ENCODE measurements at places on chromosomes 1 and 21.
A peak's percentile ranks its signal among the peaks of the same experiment; 100 is the strongest.

GRCh38 chr1:31614414-31615005 is 3.0 kb upstream of the HCRTR1 start:
- DNase-seq: no peak

GRCh38 chr1:184062640-184063286 is 11.2 kb downstream of the TSEN15 start:
- DNase-seq: no peak

- DNase-seq: no peak
These were observed 432.3 kb downstream of the DPYD start for GRCh38 chr1:97488530-97488929.

- no peak for DNase-seq
These were observed 16.8 kb downstream of the UCK2 start for GRCh38 chr1:165844114-165844798.

- no peak for DNase-seq
These were observed 243 bp downstream of the ADAM15 start for GRCh38 chr1:155051342-155051776.

GRCh38 chr1:223248770-223249140 is 105.7 kb upstream of the TLR5 start:
- no peak for DNase-seq

DNA sequence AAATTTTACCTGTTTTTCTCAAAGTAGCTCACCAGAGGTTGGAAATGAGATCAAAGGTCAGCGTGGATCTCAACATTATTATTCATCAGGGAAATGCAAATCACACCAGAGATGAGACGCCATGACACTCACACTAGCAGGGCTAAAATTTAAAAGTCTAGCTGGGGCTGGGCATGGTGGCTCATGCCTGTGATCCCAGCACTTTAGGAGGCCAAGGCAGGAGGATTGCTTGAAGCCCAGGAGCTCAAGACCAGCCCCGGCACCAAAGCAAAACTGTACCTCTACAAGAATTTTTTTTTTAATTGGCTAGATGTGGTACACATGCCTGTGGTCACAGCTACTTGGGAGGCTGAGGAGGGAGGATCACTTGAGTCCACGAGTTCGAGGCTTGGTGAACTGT is 41.4 kb upstream of the PCBP3 start:
- no peak for DNase-seq

DNA sequence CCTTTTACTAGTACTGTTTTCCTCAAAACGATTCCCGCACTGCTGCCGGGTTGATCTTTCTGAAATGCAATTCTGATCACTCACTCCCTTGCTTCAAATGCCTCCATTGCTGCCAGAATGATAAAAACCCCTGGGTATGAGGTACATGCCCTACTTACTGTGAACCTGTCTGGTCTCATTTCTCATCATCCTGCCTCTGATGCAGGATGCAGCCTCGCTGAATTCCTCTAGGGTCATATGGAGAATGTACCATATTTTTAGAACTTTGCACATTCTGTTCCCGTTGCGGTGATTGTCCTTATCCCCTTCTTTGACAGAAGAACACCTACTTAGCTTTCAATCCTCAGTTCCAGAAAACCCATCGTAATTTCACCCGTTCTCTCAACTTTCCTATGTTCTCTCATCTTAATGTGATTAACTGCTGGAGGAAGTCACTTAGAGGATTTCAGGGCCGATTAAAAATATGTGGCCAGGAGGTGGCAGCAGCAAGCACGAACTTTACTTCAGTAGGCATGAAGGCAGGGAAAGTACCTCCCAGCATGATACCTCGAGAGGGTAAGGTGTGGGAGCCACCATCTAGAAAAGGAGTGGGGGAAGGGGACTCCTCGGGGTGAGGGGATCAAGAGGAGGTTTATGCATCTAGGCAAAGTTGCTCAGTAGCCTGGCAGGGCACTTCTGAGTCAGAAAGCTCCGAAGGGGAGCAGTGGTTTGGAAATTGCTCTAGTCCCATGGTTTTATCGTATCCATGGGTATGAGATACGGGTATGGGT is 361.5 kb upstream of the ZP4 start:
- DNase-seq: peak; percentile 54

GRCh38 chr1:225917536-225917935 is 6.5 kb downstream of the PYCR2 start:
- no peak for DNase-seq

DNA sequence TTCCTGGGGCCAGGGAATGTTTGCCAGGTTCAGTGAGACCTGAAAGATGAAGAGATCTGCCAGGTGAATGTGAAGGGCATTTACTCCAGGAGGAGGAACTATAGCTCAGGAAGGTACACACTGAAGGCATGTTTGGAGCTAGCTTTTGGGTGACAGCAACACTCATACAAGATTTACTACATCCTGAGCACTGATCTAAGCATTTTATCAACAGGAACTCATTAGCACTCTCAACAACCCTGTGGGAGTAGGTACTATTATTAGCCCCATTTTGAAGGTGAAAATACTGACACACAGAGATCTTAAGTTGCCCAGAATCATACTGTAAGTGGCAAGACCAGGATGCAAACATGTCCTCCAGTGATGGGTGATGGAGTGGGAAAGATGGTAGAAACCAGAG is 6.7 kb downstream of the GADD45A start:
- DNase-seq: no peak

DNA sequence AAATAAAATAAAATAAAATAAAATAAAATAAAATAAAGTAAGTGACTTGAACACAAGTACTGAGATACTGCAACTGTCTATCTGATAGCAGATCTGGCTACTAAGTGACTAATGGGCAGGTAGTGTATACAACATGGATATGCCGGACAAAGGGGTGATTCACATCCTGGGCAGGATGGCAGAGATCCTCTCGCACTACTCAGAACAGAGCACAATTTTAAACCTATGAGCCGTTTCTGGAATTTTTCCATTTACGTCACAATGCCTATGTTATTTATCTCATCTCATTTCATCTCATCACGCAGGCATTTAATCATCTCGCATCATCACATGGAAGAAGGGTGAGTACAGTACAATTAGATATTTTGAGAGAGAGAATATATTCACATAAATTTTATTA is 233.3 kb upstream of the COA6 start:
- DNase-seq: no peak

- DNase-seq: no peak
These were observed 12.8 kb downstream of the OTUD7B start for GRCh38 chr1:149997585-149998262.

DNA sequence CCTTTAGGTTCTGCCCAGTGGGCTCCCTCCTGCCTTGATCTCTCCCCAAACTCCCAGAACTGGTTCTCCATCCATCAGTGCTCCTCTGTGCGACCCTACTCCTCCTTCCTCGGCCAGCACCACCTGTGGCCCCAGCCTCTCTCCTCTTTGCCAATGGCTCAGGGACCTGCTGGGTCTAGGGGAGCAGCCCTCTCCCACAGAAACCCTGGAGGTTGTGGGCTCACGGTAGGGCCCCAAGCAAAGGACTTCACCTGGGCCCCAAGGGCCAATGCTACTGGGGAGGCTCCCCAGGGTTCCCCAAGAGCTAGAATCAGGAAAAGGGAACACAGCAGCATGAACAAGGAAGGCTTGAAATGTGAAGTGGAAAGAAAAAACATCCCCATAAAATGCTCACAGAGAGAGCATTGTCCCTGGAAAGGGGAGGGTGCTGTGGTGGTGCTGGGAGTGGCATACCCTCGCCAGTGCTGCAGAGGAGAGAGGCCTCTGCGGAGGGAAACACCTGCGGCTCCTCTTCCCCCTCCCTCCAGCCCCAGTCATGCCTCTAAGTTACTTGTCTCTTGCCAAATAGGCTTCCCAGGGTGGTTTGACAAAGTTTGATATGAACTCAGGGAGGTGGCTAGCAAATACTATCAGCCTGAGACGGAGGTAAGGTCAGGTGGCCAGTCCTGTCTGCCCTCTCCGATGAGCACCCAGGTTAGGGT is 2.5 kb downstream of the TMEM63A start:
- peak; percentile 84 for DNase-seq

- no peak for DNase-seq
These were observed 51.5 kb downstream of the SYT6 start for GRCh38 chr1:114102136-114102535.

DNA sequence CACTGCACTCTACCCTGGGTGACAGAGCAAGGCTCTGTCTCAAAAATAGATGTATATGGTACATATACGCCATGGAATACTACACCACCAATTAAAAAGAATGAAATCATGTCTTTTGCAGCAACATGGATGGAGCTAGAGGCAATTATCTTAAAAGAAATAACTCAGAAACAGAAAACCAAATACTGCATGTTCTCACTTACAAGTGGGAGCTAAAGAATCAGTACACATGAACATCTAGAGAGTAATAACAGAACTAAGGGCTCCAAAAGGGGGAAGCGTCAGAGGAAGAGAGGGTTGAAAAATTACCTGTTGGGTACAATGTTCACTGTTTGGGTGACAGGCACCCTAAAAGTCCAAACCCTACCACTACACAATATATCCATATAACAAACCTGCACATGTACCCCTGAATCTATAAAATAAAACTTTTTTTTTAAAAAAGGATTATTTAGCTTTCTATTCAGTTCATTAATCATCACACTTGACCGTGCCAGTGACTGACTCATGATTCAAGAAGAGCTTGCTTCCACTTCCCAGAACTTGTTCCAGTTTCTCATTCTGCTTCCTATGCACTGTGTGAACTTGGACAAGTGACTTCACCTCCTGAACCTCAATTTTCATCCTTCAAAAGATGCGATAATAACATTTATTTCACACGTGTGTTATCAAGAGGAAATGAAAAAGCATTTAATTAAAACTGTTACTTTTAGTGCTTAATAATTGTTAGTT is 109.6 kb downstream of the PLPP3 start:
- DNase-seq: no peak

GRCh38 chr1:243260221-243260880 is 4.5 kb downstream of the SDCCAG8 start:
- no peak for DNase-seq

All from SW480 (cell line).